ENCODE measurements at places on chromosomes 1 and 21. TPM values are rescaled to one million over a fixed set of nuclear protein-coding genes. Genes with fewer than 3 reads are reported as not detected.

CACNA1S gene
- not detected for total RNA-seq

- no peak for DNase-seq
Observed at GRCh38 chr1:167720965-167721616, 691 bp upstream of the MPZL1 start.

- no peak for DNase-seq
Observed at GRCh38 chr21:39669485-39669884, 56.7 kb downstream of the B3GALT5 start.

DNA sequence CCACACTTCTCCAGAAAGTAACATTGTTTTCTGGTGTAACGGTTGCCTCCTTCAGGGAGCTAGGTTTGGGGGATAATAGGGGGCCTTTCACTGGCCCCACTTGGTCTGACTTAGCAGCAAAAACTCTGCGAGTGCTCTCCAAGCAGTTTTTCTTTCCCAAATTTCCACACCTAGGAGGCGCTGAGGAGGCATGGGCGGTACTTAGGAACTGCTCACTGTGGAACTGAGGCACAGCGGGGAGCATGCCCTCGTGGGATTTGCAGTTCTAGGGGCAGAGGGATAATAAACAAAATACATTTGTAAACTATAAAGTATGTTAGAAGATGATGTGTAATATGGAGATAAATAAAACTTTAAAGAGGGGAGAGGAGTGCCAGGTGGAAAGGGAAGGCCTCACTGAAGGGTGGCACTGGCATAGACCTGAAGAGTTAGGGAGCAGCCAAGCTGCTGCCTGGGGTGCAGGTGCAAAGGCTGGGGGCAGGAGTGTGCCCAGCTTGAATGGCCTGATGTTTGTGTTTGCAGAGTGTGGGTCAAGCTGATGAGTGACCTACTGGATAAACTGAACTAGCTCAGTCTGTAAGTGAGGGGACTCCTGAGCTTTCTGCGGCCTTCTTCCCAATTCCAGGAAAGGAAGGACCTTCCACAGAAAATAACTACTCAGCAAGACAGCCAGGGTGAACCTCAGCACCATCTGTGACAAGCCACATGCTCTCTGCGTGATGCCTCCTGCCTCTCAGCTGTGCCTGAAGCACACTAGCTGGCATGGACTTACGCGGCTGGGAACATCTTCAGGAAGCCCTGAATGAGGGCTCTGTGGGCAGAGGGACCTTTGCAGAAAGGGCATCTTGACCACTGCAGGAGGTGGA lies 1.9 kb downstream of the EPHX1 start:
- no peak for DNase-seq

DNA sequence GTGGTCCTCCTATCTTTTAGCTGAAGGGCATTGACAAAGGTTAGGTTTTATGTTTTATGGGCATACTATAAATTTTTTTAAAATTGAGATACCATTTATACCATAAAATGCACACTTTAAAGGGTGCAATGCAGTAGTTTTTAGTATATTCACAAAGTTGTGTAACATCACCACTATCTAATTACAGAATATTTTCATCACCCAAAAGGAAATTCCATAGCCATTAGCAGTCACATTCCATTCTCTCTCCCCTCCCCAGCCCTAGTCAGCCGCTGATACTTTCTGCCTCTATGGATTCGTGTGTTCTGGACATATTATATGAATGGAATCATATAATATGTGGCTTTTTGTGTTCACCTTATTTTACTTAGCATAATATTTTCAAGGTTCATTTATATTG lies 135.8 kb upstream of the B3GALT2 start:
- no peak for DNase-seq
